Suppressor macrophage treated with lipopolysaccharide for 1 hour (primary cell): ENCODE measurements at places on chromosomes 3 and 15.
A peak's percentile ranks its signal among the peaks of the same experiment; 100 is the strongest.

- DNase-seq = no peak
Observed at GRCh38 chr3:120101624-120102023, 7.4 kb upstream of the GSK3B start.

- DNase-seq = no peak
Observed at GRCh38 chr3:99429502-99429901, 208.9 kb upstream of the COL8A1 start.

GRCh38 chr15:54387799-54388198, 409.6 kb downstream of the UNC13C start:
- no peak for DNase-seq

DNA sequence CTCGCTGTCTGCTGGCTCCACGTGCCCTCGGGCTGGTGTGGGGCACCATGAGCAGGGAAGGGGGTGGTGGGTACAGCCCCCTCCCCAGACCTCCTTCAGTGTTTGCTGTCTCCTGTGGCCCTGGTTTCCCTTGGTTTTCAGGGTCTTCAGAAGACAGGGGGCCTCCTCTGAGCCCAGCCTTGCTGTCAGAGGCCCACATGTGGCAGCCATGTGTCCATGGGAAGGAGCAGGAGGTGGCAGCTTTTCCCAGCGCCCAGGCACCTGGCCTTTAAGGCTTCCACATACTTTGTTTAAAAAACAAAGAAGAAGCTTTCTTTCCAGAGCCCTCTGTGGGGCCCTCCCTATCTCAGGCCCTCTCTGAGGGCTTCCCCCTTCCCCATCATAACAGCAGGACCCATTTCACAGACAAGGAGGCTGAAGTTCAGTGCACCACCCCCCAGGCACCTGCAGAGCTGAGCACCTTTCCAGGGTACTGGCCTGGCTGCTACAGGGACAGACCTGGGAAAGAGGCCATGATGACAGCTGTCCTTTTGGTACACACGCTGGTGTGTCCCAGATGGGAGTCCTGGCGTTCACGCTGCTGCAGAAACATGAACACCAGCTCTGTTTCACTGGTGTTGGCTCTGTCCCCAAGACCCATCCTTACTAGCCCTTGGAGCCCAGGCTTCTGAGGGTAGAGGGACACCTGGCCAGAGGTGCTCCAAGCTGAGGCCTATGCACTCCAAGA, 73.7 kb downstream of the DNAJB8 start:
- DNase-seq = no peak

- DNase-seq = no peak
Observed at GRCh38 chr3:64266983-64267382, 41.7 kb upstream of the PRICKLE2 start.

- DNase-seq = no peak
Observed at GRCh38 chr3:197171481-197172067, 126.8 kb downstream of the DLG1 start.

DNA sequence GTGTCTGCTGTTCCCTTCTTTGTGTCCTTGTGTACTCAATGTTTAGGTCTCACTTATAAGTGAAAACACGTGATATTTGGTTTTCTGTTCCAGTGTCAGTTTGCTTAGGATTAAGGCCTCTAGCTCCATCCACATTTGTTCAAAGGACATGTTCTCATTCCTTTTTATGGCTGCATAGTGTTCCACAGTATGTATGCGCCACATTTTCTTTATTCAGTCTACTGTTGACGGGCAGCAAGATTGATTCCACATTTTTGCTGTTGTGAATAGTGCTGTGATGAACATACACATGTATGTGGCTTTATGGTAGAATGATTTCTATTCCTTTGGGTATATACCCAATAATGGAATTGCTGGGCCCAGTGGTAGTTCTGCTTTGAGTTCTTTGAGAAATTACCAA, 122.7 kb upstream of the THBS1 start:
- no peak for DNase-seq

DNA sequence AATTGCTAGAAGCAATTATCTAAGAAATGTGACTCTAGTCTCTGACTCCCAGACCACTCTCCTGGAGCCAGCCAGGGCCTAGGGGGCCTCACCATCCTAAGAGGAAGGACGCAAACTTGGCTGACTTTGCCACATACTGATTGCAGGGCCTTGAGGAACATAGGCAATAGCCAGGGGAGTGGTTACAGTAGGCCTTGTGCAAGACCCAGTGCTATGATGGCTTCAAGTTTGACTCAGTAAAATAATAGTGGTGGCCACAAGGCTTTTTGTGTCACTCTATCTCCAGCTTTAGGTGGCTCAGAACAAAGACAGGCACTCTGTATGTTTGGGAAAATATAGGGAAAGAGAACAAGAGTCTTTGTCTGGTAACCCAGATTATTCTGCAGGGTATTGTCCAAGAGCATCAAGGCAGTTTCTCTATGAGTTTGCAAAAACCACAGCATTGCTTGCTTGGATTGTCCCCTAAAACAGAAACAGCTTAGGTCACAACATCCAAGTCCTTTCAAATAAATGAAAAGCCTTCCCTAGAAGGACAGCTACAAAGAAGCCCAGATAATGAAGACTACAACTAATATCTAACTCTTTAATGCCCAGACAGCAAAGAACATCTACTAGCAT, 631.5 kb downstream of the PYDC2 start:
- no peak for DNase-seq

DNA sequence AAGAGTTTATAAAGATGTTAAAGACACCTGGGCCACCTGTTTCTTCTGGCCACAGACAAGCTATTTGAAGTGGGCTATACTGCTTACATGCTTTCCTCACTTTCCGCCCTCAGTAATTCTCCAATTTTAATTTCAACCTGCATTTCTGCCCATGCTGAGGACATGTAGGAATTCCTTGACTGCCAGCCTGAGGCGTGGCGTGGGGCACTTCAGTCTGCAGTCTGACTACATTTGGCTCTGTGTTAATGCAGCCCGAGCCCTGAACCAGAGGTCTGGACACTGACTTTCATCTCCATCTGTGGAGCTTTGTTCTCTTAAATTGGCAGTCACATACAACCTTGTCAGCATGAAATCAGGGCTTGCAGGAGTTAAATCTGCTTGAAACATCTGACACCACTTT, 8.5 kb downstream of the UQCC5 start:
- no peak for DNase-seq

DNA sequence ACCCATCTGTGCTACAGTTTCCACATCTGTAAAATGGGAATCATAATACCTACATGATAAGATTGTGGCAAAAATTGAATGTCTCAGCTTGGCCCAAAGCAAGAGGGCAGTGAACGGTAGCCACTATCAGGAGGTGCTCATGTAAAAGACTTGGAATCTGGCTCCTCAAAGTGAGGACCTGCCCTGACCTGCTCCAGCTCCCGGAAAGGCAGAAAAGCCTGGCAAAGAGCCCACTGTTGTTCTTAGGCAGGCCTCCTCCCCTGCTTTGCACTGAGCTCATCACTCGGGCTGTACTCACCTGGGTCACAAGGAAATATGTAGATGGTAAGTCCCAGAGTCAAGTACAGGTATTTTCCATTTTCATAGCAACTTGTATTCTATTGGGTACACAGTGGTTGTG, 250.7 kb upstream of the TBL1XR1 start:
- no peak for DNase-seq

DNA sequence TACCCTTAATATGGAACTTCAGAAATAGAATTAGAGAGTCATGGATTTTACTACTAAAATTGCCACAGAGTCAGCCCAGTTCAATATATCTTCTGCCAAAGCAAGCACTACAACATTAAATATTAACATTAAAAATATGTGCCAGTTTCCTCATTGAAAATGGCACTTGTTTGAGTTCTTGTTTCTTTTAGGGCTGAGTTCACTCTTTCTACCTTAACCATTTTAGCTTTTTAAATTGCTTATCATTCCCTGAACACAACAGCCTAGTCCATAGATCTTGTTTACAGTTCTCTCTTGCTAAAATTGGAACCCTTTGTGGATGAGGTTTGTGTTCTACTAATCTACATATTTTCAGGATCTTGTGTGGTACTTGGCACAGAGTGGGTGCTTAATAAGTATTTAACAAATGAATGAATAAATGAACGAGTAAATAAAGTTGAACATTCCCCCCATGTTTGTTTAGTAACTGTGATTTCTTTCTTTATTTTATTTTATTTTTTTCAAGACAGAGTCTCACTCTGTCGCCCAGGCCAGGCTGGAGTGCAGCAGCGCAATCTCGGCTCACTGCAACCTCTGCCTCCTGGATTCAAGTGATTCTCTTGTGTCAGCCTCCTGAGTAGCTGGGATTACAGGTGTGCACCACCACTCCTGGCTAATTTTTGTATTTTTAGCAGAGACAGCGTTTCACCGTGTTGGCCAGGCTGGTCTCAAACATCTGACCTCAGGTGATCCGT, 46.0 kb upstream of the SLC7A14 start:
- DNase-seq = no peak

DNA sequence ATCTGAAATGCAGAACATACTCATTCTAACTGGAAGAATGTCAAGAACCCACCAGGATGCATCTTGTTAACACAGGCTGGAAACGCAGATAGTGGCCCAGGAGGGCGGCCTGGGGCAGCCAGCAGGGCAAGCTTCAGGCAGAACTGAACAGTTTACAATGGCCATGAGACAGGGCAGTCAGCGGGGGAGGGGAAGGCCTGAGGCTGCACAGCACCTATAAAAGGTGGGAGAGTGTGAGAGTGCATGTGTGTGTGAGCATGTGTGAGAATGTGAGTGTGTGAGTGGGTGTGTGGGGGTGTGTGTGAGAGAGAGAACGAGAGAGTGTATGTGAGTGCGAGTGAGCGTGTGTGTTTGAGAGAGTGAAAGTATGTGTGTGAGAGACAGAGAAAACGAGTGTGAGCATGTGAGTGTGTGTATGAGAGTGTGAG, 26.8 kb upstream of the SLCO2A1 start:
- no peak for DNase-seq

GRCh38 chr15:65381445-65382145, 3.8 kb upstream of the IGDCC3 start:
- DNase-seq = no peak

GRCh38 chr15:68391121-68391520, 40.8 kb downstream of the ITGA11 start:
- no peak for DNase-seq

GRCh38 chr15:81425905-81426304, 51.9 kb upstream of the TMC3 start:
- no peak for DNase-seq

- no peak for DNase-seq
Observed at GRCh38 chr15:96553006-96553405, 222.5 kb downstream of the NR2F2 start.

DNA sequence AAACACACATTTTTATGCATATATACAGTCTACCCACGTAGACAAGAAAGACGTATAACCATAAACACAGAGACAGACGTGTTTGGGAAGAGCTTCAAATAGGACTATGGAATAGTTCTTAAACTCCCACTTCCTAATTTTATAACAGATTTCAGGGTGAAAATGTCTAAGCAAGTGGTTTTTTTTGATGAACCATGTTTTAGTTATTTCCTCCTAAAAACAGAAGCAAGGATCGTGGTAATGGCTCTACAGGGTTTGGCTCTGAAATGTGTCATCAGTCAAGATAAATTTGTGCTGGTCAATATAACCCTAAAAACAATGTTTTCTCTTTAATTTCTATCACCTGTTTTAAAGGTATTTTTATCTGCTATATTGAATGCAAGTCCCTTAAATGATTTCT, 58.2 kb downstream of the FMN1 start:
- DNase-seq = peak; percentile 70

GRCh38 chr3:75101329-75102147, 487.1 kb upstream of the CNTN3 start:
- no peak for DNase-seq

GRCh38 chr15:77519540-77519939, 98.9 kb downstream of the HMG20A start:
- DNase-seq = no peak

- DNase-seq = no peak
Observed at GRCh38 chr3:160544844-160545503, 20.4 kb downstream of the KPNA4 start.

DNA sequence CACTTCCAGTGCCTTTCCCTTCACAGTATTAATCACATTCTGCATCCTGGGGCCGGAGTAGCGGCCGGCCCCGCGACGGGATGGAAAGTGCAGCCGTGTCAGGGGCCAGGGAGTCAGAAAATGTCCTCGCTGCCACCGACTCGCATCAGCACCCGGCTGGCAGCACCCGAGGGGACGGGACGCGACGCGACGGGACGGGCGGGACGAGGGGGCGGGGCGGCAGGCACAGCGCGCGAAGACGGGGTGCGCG, 353 bp downstream of the ATG3 start:
- peak; percentile 89 for DNase-seq

- no peak for DNase-seq
Observed at GRCh38 chr3:50050361-50050760, 38.4 kb upstream of the RBM5 start.

GRCh38 chr15:89085289-89085926, 2.8 kb upstream of the ABHD2 start:
- no peak for DNase-seq

GRCh38 chr3:29072611-29073010, 208.3 kb upstream of the RBMS3 start:
- no peak for DNase-seq

GRCh38 chr3:169410430-169410829, 253.1 kb downstream of the MECOM start:
- no peak for DNase-seq
